Cerebellum (tissue), 4 donors: ENCODE measurements at places on chromosomes 4 and X.

- DNase-seq = no peak
Observed at GRCh38 chr4:78214078-78214477, 157.0 kb downstream of the FRAS1 start.

GRCh38 chr4:98611677-98612317, 46.6 kb downstream of the TSPAN5 start:
- DNase-seq = no peak

DNA sequence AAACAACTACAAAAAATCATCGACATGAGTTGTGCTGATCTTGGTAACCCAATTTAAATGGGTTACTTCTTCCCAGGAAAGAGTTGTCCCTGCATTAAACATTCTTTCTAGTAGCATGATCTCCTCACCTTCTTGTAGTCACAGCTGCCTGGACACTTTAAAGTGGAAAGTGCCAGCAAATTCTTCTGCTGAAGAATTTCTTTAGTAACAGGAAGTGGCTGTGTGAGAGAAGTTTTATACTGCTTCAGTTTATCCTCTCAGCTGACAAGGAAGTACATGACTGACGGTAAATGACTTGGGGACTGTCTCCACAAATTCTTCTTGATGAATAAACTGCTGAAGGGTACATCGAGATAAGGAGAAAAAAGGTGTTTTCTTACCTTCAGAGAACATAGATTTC, 18.2 kb upstream of the TNIP3 start:
- DNase-seq = no peak

DNA sequence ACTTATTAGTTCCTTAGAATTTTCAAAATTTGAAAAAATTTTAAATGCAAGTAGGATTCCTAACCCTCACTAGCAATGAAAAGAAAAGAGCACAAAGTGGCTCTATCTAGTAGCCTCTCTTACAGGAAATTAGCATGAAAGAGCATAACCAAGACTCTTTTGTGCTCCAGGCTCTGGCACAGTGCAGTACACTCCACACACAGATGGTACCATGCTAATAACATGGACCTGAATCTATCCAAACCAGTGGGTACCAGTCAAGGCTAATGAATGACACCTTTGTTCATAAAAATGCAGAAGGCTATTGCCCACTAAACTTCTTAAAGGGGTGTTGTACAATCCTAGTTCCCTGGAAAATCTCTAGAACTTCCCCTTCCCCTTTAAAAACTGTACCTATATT, 119.0 kb downstream of the MANBA start:
- no peak for DNase-seq

- no peak for DNase-seq
Observed at GRCh38 chr4:26069218-26069617, 155.2 kb downstream of the SMIM20 start.

- DNase-seq = no peak
Observed at GRCh38 chrX:15948318-15948660, 93.7 kb upstream of the AP1S2 start.

GRCh38 chr4:156557920-156558319, 413.7 kb downstream of the PDGFC start:
- DNase-seq = no peak

GRCh38 chrX:120238933-120239332, 11.7 kb upstream of the ZBTB33 start:
- no peak for DNase-seq

DNA sequence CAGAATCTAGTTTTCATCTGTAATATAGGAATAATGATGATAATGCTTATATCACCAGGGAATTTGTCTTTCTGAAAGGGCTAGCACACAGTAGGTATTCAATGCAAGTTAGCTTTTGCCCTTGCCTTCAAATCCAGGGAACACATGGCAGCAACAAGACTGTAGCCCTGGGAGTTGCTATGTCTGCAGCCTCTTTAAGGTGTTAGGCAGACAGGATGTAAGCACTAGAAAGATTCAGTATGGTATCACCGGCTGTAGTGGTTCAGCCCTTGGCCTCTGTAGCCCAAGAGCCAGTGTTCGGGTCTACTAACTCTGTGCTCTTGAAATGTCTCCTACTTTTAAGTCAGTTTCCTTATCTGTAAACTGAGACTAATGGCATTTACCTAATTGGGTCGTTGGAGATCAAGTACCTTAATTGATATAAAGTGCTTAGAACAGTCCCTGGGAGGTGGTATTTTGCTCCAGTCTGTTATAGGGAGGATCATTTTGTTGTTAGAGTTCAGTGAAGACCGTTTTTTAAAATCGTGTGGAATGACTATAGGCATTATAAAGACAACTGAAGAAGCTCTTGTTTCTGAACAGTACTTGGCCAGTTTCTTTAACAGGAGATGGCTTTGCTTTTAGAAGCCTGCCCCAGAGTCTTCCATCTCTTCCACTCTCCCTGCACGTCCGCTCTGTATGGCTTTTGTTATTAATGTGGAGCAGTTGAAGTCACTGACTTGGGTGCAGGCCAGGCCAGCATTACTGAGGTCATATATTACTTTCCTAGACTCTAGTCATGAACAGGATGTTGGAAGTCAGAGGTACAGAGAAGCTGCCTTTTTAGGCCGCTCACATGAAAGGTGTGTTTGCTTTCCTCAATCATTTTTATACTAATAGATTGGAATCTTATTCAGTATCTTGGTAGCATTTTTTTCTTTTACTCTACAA, 44.8 kb downstream of the GAB1 start:
- no peak for DNase-seq

DNA sequence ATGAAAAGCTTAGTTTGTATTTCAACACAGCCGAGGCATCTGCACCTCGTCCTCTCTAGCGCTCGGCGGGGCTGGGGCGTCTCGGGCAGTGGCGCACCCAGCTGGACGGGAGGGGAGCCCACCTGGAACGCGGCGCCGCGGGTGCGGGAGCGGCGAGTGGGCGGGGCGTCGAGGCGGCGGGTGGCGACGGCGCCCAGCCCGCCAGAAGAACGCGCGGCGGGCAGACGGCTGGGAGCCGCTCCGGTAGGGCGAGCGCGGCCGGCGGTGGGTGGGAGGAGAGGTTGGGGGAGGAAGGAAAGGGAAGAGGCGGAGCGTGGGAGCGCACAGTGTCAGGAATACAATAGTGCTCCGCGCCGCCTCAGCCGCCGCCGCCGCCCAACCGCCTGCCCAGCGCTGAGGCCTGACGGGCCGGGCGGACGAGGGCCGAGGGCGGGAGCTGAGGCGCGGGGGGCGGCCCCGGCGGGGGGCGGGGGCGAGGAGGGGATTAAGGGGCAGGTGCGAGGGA, at the start of gene JADE3:
Gene JADE3, plus strand, starts transcription at position 324 of the 505 bp plus-strand sequence. CDS start 72,474 bp downstream, outside the sequence.
- peak; percentile 60 for DNase-seq

- no peak for DNase-seq
Observed at GRCh38 chr4:23837371-23837770, 52.5 kb downstream of the PPARGC1A start.

DNA sequence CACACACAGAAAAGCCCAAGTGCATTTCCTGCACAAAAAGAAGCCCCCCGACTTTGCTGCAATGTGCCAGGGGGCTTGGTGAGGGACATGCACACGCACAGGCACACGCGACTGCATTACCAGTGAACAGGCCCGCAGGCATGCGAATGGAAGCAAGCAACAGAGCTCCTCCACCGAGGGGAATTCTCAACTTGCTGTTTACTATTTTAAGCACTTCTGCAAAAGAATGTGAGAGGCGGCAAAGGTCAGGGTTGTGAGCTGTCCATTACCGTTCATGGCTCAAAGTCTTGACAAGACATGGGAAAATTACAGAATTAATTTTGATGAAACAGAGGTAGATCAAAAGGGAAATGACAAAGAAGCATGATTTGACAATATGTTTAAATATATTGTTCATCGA, 342.5 kb upstream of the NOCT start:
- no peak for DNase-seq

DNA sequence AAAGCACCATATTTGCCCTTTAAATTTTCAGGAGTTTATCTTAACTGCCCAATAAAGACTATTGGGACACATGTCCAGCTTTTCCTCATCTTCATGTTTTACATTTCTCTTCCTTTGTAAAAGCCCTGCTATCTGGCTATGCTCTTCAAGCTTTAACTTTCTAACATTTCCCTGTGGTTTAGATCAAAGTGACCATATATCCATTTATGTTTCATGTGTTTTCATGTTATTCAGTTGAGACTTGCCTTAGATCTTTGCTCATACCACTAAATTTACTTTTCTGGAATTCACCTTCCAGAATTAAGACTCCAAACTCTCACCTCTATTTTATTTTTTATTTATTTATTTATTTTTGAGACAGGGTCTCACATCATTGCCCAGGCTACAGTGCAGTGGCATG, 78.5 kb downstream of the EFHC2 start:
- no peak for DNase-seq

GRCh38 chrX:139890991-139891700, 41.7 kb downstream of the ATP11C start:
- DNase-seq = no peak
